ENCODE measurements at places on chromosomes 11 and 22.

DNA sequence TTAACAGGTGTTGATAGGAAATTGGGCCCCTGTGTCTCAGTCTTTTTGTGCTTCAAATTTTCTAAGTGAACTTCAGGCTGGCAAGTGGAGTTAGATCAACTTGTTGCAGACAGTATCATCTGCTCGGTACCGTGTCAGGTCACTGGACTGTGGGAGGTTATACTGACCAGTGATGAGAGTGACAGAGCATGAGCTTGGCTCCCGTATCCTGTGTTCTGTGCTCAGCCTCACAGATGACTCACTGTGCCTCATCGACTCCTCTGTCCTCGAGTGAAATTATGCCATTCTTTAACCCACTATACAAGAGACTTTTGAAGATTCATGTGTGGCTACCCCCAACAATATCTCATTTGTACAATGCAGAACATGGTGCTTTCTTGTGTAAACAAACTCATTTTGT lies 7.9 kb downstream of the GRAP2 start:
- no peak for DNase-seq

GRCh38 chr11:102289592-102289991 lies 27.7 kb upstream of the BIRC3 start:
- no peak for DNase-seq

GRCh38 chr11:44188643-44189042 lies 93.2 kb downstream of the EXT2 start:
- DNase-seq, result no peak

GRCh38 chr22:32649515-32650200 lies 151.8 kb upstream of the TIMP3 start:
- no peak for DNase-seq

- no peak for DNase-seq
These were observed 46.3 kb upstream of the CADM1 start for GRCh38 chr11:115550291-115551059.

- DNase-seq, result no peak
These were observed 46.4 kb downstream of the PAX6 start for GRCh38 chr11:31764766-31765165.

DNA sequence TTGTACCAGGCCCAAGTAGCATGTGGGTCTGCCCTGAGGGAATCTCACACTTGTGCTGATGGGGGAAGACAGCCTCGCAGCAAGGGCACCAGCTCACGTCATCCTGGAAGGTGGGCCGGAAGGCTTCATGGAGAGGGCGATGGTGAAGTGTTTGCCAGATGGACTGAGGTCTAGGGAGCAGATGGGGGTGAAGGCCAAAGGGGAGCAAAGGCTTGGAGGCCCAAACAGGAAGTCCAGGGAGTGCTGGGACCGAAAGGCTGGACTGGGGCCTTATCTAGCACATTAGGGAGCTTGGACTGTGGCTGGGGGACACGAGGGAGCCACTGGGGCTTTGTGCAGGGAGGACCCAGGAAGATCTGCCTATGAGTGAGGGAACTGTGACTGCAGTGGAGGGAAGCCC lies 1.2 kb upstream of the TNFRSF13C start:
- no peak for DNase-seq

DNA sequence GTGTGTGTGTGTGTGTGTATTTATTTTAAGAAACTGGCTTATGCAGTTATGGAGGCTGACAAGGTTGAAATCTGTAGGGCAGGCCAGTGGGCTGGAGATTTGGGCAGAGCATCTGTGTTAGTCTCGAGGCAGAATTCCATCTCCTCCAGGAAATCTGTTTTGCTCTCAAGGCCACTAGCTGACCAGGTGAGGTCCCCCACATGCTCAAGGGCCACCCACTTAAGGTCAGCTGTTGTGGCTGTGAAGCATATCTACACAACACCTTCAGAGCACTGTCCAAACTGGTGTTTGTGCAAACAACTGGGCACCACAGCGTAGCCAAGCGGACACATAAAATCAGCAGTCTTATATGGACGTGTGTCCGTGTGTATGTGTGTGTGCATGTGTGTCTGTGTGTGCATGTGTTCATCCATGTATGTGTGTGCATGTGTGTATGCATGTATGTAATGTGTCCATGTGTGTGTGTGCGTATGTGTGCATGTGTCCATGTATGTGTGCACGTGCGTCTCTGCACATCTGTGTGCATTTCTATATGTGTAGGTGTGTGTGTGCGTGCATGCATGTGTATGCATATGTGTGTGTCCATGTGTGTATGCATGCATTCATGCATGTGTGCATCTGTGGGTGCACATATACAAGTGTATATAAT lies 400.9 kb downstream of the BRD1 start:
- DNase-seq, result no peak

All from CD4-positive, alpha-beta T cell treated with Interleukin-10 for 1 hour (primary cell).